ENCODE measurements at places on chromosomes 5 and 9.

- no peak for DNase-seq
Measured at GRCh38 chr5:22542340-22542739, 310.8 kb downstream of the CDH12 start.

DNA sequence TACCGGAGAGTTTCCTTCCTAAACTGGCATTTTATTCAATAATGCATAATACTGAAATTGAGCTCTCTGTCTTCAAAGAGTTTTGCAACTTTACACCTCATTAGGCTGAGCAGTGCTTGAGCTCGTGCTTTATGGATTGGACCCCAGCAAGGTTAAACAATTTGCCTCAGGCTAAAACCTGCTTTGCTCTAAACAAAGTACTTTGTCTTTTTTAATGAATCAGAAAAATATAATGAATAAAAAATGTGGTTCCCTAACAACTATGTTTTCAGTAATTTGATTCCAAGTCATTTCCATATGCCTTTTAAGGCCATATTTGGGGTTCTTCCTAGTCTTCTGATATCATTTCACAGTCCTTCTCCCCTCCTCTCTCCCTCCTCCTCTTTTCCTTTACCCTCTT is 20.0 kb downstream of the ZNF366 start:
- DNase-seq = no peak

- DNase-seq = no peak
Measured at GRCh38 chr9:89494199-89494598, 3.7 kb downstream of the SEMA4D start.

DNA sequence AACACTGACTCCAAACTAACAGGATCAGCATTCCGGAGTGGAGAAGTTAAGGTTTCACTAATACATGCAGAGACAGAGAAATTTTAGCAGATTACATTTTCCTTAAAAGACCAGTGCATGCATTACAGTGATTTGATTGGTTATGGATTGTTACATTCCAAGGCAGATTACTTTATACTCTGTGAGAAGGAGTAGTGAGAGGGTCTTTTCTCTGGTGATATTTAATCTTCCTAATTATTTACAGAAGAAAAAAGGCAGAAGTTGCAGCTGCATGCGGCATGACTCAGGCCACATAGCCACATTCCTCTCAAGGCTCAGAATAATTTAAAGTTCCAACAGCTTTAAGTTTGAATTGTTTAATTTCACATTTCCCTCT is 53.0 kb upstream of the PDZD2 start:
- no peak for DNase-seq

GRCh38 chr9:134046894-134047681 is 20.7 kb downstream of the BRD3 start:
- no peak for DNase-seq

- no peak for DNase-seq
Measured at GRCh38 chr9:106535439-106535838, 327.5 kb upstream of the ZNF462 start.

GRCh38 chr5:35009657-35010056 is 38.1 kb downstream of the AGXT2 start:
- DNase-seq = no peak

DNA sequence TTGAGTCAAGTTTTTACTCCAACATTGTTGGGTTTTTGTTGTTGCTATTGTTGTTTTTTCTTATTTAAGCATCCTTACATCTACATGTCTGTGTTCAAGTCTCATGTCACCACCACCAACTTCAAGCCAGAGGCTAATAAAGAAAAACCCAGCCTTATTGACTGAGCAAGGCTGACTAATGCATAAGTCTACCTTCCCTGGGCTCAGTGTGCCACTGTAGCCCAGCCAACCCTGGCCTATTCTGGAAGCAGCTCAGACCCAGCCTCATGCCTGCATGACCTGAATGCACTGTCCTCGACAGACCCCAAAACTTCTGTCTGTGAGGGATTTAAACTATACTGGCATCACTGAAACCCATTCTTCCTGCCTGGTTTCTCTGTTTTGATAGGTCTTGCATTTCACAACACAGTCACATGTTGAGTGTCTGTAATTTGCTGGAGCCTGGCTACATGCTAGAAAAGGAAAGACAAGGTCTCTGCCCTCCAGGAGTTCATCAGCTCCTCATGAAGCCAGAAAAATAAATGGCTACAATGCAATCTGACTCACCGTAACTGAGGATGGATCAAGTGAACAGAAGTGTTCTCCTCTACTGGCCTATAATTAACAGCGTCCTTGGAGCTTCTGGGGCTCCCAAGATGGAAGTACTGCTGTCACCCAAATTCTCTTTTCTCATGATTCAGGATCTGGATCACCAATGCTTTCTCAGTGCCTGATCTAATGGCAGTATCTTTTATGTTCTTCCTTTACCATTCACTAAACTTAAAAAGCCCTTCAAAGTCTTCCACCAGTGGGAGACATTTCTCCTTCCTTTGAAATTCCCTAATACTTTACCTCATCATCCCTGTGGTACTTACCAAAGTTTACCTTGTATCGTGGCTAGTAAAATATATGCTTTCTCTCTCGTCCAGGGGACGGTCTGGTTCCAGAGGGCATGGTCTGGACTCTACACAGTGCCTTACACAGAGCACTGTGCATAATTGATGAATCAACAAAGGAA is 103.9 kb upstream of the IFNE start:
- no peak for DNase-seq

- no peak for DNase-seq
Measured at GRCh38 chr5:172119921-172120688, 67.9 kb downstream of the STK10 start.

DNA sequence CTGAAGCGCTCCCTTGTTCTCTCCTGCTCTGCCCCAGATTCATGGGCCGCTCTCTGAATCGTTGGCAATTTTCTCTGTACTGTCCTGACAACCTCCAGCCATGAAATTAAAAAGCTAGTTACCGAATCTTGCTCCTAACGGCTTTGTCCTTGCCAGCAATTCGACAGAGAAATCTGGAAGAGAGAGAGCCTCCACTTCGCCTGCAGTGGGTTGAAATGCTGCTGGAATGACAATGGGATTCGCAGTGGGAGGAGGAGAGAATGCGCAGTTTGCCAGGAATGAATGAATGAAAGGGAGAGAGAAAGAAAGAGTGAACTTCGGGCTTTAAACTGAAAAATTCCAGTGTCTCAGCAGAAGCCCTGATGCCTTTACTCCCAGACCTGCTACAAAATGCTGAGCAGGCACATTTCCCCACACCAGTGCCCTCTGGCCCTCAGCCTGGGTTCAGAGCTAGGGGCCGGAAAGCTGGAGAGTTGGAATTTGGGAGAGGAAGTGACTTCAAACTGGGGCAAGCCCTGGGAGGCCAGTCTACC is 11.5 kb upstream of the BOD1 start:
- no peak for DNase-seq

DNA sequence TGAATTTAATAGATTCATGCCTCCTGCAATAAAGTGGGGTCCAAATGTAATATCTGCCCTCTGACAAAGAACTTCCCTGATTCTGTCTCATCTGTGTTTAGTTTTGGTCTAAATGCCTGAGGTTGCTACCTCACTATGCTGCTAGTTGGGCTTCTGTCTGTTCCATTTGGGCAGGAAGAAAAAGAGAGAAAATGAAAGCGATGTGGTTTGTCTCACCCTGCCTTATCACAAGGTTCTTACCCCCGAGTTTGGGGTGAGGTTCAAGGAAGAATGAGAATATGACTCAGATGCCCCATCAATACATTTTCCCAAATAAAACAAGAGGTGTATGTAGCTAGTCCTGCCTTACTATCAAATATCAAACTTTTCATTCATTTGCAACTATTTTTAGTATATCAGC is 132.1 kb upstream of the MTAP start:
- no peak for DNase-seq

DNA sequence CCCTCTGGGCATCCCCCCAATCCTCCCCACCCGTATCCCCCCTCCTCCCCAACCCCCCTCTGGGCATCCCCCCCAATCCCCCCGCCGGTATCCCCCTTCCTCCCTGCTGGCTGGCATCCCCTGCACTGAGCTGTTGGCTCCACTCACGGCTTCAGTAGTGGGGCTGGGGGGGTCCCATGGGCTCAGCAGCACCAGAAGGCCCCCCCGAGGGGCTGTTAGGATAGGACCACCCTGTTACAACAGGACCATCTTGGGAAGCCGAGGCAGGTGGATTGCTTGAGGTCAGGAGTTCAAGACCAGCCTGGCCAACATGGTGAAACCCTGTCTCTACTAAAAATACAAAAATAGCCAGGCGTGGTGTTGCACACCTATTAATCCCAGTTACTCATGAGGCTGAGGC is 42.4 kb downstream of the EXD3 start:
- DNase-seq = no peak

DNA sequence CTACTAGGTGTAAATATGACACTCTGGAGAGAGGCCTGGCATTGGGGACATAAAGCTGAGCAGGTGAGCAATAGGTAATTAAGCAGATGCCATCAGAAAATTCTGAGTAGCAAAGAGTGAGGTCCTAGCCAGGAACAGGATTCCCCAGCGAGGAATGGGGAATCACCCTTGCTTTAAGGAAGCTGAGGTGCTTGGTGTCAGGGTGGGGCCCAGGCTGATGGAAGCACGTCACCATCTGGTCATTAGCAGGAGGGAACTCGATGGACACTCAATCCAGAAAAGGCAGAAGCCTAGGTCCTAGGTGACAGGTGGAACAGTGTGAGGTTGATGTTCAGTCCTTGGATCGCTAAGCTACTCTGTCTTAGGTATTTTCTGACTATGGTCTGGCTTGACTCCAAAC is 562.7 kb upstream of the DAP start:
- no peak for DNase-seq

DNA sequence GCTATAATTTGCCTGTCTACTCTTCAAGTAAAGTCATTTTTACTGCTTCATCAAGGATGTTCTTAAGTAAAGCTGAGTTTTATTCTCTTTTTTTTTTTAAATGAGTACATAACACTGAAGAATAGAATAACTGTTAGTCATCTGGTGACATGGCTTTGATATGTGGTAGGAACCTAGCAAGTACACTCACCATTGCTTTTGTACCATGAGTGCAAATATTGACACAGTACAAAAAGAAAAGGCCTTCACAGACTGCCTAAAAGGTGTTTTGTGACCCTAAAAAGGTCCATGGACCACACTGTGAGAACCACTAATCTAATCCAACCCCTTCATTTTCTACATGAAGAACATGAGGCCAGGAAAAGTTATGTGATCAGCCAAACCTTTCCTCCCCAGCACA is 55.0 kb downstream of the ECPAS start:
- DNase-seq = no peak

DNA sequence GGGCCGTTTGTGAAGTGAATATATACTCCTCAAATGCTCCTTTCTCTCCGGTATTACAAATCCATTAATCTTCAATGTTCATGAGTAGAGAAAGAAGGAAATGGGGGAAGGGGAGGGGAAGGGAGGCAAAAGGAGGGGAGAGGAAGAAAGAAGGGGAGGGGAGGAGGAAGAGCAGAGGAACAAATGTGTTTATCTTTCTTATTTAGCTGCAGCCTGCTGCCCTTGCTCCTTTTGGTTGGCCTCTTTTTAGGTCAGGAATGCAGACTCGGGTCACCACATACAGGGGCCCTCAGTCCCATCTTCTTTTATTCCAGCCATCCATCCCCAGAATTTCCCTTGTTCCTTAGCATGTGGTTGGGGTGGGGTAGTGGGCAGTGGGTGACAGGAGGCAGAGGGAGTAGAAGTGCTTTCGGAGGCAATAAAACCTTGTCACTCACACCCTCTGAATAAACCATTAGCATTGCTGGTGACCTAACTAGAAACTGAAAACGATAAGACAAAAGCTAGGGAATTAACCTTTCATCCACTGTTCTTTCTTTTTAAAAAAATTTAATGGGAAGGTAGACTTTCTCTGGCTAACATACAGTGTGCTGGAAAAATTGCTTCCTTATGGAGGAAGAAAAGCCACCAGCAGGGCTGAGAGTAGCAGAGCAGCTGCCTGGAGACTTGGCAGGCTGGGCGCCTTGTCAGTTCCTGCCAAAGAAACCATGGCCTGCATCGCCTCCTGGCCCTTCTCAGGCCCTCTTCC is 16.8 kb upstream of the PRLR start:
- DNase-seq = no peak
